ENCODE measurements at places on chromosomes 13 and 19.

GRCh38 chr19:17554968-17555479, 425 bp upstream of the COLGALT1 start:
- no peak for DNase-seq

DNA sequence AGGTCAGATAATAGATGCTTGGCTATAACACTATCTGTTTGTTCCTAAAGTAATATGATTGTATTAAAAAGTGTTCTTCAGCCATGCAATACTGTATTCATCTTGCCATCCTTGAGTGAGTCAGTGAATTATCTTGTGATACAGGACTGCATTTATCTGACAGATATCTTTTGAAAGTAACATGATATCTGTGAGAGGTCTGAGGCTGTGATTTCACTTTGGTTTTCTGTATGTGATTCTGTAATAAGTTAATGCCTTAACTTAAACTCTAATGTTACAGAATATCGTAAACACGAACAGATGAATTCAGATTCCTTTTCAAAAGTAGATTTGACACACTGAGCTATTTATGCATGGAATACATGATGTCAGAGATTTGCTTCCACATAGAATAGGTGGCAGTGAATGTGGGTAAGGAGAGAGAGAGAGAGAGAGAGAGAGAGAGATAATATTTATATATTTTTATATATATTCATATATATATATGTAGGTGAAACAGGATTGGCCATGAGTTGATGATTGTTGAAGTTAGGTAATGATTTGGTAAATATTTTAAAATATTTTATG, 97.9 kb upstream of the RNF113B start:
- DNase-seq = peak; percentile 53

GRCh38 chr19:18062028-18062427, 24.7 kb downstream of the IL12RB1 start:
- DNase-seq = no peak

DNA sequence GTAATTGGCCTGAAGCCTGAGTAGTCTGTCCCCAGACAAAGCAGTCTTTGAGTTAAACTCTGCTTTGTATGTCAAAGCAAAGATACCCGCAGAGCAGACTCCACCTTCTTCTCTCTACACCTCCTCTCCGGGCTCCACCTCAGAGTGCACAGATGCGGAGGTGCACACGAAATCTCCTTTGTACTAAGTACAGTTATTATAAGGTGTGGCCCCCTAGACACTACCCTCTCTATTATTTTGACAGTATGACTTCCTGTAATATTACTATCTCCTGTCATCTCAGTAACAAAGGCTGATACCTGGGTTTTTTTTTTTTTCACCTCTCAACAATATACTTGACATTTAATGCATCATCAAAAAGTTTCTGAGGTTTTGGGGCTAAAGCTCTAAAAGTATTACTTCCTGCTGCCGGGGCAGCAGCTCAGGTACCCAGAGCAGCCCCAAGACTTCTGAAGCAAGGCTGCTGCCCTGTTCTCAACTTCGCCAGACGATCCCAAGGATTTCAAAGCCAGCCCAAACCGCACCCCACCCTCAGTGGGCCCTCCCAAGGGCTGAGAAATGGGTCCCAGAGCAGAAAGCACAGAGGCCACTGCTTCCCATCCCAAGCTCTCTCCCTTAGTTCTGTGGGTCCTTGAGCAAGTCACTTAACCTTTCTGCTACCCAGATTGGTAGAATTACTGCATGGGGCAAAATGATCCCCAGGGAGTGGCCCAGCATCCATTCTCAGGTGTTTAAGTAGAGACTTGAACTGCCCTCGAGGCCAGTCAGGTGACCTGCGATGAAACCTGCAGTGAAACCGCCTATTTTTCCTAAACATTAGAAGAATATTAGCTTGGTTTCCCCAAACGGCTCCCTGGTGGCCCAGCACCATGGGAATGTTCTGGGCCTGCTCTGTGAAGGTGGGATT, 180.6 kb downstream of the FOXO1 start:
- peak; percentile 71 for DNase-seq

- no peak for DNase-seq
Measured at GRCh38 chr13:53501387-53501786, 472.8 kb downstream of the OLFM4 start.

DNA sequence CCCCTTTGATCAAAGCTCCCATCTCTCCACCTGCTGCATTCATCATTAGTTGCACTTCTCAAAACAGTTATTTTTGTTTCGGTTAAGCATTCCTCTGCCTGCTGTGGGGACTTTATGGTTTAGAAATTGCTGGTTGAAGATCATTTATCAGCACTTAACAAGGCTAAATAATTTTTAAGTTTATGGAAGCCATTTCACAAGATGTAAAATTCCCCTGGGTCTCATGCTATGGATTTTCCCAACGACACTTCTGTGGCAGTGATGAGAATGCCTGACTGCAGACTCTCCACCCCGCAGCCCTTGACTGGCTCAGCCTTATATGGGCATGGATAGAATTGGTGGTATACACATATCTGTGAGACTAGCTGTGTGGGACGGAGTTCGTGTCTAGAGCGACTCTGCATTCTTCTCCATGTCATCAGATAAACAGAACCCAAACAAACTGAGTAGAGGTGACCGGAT, 52.8 kb downstream of the COL4A2 start:
- no peak for DNase-seq

All from COLO829 (cell line).